ENCODE measurements at places on chromosomes 5 and 9.
A peak's percentile ranks its signal among the peaks of the same experiment; 100 is the strongest.

DNA sequence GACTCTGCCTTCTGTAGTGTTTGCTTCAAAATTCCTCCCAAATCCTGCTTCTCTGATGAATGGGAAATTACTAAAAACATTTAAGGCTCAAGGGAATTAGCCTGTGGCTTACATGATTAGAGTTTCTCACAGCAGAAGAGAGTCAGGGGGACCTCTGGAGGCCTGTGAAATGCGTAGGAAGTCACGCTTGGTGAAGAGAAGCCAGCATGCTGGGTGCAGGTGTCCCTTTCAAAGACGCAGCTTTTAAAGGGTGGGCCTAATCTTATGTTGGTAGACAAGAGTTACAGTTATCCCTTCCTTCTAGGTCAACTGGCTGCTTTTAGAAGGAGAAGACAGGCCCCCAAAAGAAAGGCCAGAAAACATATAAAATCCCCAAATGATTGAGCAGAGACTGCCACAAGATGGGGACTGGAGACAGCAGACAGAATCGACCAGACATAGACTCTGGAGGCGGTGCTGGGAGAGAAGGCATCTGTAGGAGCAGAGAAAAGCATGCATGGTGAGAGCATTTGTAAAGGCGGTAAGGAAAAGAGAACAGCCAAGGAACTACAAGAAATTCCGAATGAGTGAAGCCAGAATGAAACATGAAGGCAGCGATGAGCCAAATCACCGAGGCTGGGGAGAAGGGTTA, 42.3 kb downstream of the B4GALT1 start:
- DNase-seq: peak; percentile 63

- DNase-seq: no peak
Measured at GRCh38 chr5:58085800-58086199, 374.1 kb downstream of the PLK2 start.

DNA sequence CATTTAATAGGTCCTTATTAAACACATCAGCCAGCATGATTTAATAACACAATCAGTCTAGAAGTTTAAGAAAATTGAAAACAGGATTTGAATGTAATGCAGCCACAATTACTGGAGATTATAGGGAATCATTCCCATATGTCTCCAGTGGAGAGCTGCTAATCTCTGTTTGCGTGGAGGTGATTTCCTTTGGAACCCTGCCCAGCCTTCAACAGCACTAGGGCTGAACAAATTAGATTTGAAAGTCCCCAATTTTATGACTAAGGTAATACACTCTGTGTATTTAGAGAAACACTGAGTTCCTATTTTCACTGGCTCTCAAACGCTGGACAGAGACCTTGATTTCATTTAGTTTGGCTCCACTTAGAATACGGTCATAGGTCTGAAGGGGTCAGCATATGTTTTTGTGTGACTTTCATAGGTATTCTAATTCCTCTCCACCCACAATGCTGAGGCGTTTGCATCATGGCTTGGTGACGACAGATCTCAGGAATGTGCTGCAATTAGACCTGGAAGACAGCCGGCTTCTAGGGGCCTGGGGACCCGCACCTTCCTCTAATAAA, 508.3 kb downstream of the EBF1 start:
- DNase-seq: no peak

DNA sequence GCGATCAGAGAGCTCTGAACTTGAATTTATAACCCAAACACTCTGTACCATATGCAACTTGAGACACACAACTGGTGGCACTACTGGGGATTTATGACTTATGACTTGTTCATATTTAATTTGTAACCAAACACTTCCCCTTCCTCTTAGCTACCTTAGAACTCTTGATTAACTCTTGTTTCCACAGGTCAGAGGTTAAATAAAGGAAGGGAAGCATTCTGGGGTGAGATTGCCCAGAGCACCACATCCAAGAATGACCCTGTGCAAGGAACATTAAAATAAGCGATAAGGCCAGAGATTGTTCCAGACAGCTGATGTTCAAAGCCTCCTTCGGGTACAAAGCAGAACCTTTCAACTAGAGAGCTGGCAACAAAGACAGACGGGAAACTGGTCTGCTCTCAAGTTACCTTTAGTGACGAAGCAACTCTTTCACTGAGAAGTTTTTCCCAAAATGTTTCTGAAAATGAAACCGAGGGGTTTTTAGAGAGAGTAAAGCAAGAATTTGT, 242.6 kb downstream of the DENND1A start:
- DNase-seq: no peak

GRCh38 chr9:34384368-34385165, 7.9 kb upstream of the MYORG start:
- no peak for DNase-seq

Data from CD4-positive, alpha-beta T cell treated with Interleukin-4 for 1 hour (primary cell).